ENCODE measurements at places on chromosomes 5 and 9.

GRCh38 chr9:91151718-91152095 lies 210.0 kb downstream of the AUH start:
- no peak for DNase-seq

GRCh38 chr9:3857091-3857490 lies 331.3 kb upstream of the RFX3 start:
- no peak for DNase-seq

GRCh38 chr5:3858524-3858923 lies 262.9 kb downstream of the IRX1 start:
- no peak for DNase-seq

GRCh38 chr5:36728697-36729543 lies 122.5 kb downstream of the SLC1A3 start:
- no peak for DNase-seq

DNA sequence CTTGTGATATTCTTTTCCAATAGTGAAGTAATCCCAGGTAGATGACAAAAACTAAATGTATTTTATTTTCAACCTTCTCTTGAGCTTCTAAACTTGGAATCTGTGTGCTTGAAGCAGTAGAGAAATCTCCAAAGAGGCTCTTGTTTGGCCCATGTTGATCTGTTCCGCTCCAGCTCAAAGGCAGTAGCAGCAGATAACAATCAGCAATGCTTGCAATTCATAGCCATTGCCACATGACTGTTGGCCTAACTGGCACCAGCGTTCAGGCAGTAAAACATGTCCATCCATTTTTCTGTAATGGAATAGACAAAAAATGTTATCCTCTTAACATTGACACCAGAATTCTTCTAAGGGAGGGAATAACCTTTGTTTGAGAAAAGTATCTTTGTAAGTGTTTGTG lies 270.7 kb upstream of the MSX2 start:
- no peak for DNase-seq

DNA sequence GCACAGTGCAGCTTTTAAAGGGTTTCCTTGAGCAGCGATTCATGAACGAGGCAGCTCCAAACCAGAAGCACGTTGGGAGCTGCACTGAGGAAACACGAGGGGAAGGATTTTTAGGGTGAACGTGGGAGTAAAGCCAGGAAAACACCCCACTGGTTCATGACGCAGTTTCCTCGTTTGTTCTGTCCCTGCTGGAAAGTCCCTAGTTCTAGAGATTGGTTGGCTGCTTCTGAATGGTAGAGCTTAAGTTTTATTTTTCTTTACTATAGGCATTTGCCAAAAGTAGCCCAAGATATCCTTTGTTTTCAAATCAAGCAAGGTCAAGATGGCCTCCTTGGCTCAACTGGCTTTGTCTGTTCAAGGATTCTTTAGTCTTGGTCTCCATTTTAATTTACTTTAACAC lies 116.5 kb upstream of the CACNA1B start:
- DNase-seq = no peak

DNA sequence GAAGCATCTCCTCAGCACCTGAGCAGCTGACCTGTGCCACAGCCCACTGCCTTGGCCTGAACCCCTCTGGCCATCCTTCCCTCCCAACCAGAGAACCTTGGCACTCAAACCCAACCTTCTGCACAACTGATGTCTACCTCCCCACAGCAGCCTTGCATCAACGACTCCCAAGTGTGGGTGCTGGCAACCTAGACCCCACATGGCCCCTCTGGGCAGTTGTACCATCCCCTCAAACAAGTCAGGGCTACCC lies 10.3 kb downstream of the SEPTIN8 start:
- DNase-seq = no peak

DNA sequence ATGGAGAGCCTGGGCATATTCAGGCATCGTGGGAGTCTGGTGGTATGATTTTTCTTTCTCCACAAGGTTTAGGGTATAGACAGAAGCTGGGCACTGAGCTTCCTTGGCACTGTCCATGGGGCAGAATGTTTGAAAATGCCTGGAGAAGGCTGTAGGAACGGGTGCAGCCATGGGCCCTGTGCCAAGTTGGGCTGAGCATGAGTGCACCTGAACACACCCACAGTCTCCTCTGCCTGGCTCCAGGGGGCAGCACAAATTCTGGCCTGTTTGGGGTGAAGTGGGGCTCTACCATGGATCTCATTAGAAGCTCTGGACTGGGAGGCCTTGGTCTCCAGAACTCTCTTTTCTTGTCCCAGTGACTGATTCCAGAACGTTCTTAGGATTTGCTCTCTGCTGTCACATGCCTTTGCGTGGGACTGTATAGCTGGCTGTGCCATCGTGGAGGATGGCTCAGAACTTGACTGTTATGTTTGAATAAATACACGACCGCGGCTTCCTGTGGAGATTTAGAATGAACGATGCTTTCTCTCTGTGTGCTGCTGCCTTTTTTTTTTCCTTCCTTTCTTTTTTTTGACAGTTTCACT lies 229.8 kb downstream of the FANCC start:
- DNase-seq = no peak

DNA sequence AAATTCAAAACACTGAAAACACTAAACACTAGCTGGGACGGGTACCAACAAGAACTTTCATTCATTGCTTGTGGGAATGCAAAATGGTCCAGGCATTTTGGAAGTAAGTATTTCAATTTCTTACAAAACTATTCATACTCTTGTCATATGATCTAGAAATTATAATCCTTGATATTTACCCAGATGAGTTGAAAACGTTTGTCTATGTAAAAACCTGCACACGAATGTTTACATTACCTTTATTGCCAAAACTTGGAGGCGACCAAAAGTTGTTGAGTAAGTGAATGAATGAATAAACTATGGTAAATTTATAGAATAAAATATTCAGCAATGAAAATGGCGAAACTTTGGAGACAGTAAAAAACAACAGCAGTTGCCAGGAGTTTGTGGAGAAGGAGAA lies 222.1 kb upstream of the EDIL3 start:
- no peak for DNase-seq

DNA sequence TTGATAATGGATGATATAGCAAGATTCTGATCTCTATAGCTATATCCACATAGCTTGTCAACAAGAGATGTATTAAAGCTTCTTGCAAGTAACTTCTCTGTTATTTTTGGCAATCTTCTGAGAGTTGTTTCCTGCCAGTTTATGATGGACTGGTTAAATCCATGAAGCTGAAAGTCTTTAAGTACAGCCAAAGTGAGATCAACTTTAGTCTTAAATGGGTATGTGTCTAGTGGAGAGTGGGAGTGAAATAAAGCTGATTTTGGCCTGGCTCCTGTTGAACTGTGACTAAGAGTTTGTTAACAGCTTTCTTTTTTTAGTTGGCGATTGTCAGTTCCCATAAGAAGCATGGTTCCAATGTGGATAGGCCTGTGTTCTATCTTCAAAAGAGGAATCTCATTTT lies 350.9 kb upstream of the PCSK5 start:
- no peak for DNase-seq

DNA sequence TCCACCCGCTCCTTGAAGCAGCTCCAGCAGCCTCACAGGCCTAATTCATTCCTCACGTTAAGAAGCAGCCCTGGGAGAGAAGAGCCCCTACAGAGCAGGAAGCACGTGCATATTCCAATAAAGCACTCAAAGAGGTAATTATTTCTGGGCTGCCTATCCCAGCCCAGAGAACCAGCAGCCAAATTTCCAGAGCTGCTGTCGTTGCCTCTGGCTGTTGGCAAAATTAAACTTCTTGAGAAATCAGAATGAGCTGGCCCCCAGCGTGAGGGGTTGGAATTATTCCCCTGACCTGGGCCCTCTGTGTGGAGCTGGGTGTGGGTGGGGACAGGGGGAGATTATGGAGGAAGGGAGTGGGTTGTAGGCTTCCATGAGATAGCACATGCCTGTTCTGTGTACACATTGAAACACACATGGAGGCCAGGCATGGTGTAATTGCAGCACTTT lies 86.8 kb upstream of the HSPA9 start:
- DNase-seq = no peak

DNA sequence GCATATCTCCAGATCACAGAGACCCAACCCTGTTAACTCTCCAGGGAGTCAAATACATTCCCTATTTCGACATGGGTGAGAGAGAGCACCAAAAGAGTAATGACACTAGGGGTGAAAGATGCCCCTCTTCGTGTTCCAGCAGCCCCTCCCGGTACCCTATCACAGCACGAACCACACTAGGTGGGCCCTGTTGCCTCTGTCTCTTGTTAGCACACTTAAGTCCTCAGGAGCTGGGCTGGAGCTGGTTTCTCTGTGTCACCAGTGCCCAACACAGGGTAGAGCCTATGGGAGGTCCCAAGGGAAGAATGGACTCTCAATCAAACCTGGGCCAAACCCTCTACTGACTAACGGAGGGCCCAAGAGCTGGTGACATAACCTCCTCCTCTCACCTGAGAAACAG lies 1.2 kb downstream of the CDK20 start:
- DNase-seq = no peak

DNA sequence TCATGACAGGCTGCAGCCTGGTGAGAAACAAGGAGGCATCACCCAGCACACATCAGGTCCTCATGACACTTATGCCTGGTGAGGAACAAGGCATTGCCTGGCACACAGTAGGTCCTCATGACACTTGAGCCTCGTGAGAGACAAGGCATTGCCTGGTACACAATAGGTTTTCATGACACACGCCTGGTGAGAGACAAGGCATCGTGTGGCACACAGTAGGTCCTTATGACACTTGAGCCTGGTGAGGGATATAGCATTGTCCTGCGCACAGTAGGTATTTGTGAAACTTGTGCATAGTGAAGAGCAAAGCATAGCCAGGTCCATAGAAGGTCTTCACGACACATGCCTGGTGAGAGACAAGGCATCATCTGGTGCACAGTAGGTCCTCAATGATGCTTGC lies 23.5 kb downstream of the WHRN start:
- no peak for DNase-seq

DNA sequence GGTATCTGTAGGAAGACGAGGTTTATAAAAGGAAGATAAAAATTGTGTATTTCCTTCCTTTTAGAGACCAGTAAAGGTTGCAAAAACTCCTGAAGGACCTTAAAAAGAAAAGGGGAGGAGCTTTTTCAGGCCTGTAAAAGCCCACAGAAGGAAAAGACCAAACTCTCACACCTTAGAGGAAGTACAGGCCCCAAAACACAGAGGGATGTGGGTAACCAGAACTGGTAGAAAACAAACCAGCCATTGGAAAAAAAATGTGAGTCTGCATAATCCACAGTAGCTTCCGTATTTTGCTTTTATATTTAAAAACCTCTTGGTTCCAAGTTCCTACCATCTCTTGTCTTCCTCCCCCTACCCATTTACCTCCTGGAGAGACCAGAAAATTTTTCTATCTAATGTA lies 8.5 kb downstream of the GIN1 start:
- DNase-seq = no peak

DNA sequence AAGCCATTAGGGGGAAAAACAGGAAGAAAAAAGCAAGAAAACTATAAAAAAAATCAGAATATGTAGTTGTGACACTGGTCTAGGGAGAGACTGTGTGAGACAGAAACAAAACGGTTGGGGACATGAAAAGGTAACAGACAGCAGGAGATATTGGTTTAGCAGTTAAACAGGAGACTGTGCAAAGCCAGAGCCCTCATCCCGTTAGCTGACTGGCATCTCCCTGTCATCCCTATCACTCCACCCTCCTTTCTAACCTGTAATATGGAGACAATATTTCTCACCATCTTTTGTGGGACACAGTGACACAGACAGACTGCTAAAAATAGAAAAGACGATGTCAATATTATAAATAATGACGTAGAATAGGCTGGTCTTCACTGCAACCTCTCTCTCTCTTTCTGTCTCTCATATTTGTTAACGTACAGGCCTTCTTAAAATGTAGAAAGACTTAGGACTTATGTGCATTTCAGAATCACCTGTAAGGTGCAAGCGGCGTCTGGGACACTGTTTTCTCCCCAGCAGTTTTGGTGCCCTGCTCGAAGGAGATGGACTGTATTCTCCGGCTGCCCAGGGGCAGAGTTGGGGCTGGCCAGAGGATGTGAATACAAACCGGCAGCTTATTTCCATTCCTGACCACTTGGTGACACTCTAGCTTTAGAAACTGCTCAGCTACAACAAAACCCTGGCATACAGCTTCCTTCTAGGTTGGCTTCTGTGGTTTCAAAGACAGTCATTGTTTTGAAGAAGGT lies 190.6 kb downstream of the MAT2B start:
- peak; percentile 42 for DNase-seq
